ENCODE measurements at places on chromosomes 12 and 14.

- DNase-seq: no peak
These were observed 125.1 kb downstream of the SOX5 start for GRCh38 chr12:23824358-23824757.

- DNase-seq: no peak
These were observed 38.7 kb downstream of the RASAL1 start for GRCh38 chr12:113096675-113097461.

- no peak for DNase-seq
These were observed 81.2 kb downstream of the BTG1 start for GRCh38 chr12:92064422-92064821.

DNA sequence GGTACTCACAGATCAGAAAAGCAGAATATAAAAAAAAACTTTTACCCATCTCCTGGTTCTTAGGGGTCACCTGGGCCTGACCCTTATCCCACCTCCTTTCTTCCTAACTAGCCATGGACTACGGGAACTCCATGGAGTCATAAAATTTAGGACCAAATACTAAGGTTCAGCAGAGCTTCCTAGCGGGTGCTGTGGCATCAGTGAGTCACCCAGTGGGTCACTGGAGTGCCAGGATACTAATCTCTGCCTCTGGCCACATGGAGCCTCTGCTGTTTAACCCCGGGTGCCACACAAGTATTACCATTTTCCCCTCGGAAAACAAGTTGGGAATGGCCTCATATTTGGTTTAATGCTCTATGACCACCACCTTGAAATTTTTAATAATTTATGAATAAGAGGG, 6.9 kb downstream of the ZBTB39 start:
- no peak for DNase-seq

Data from fibroblast of skin of right biceps (primary cell).